ENCODE measurements at places on chromosomes 5 and 9.

DNA sequence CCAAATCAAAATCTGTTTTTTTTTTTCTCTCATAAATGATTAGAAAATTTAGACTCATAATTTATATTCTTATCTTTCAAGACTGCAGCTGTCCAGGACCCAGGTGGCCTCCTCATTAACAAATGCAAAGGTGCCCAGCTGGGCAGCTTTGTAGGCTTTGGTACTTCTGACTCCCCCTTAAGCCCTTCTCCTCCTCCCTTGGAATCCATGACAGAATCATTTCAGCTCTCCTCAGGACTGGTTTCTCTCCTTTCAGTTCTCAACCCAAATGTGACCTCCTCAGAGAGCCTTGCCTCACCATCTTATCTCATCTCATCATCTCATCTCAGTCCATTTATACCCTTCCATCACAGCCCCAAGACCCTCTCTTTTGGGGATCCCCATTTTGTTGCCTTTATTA is 221.7 kb downstream of the KIAA0825 start:
- DNase-seq, result no peak

DNA sequence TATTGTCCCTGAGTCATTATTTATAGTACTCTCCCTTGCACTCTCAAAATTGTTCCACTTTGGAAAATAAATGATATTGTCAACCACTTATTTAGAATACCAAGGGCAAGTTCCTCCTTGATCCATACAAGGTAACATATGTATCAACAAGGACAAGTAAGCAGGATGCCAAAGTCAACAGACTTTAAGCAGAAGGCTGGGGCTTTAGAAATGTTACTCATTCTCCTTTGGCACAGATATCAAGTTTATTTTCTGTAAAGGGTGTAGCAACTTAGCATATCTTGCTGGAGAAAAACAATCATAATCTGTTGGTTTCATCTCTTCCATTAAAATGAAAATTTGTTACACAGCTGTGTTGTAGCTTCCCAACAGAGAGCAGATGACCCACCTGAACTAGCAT is 248.7 kb upstream of the SLC30A5 start:
- DNase-seq, result no peak

DNA sequence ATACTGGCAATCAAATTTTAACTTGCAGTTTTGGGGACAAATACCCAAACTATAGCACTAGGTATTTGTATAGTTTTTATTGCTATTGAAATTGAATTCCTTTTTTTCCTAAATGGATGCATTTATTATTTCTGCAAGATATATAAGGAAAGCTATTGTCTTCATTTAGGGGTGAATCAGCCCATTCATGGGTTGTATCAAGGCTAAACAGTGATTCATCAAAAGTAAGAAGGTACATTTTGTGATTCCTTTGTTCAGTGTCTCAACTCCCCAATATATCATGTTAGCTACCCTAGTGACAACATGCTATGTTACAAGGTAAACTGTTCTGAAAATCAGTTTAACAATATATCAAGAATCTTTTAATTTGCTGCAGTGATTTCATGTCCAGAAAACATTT is 185.7 kb downstream of the PLK2 start:
- DNase-seq, result no peak

DNA sequence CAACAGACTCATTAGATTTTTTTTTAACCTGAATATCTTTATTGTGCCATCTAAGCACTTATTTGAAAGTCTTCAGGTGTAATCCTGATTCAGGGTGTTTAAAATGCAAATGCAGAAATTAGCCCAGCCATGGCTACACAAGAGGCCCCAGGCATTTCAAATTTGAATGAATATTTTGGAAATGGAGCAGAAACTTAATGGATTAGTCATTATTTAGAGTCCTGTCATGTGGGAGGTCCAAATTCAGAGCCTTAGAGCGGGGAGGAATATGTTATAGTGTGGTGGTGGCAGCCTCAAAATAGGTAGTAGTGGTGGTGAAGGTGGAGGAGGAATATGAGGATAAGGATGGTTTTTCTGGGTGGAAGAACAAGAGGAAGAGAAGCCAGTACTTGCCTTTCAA is 567.0 kb downstream of the RAB3C start:
- no peak for DNase-seq
